ENCODE measurements at places on chromosomes 3 and 15. TPM values are rescaled to one million over a fixed set of nuclear protein-coding genes. Genes with fewer than 3 reads are reported as not detected.

Gene SLC7A14
- total RNA-seq, result 6.2 TPM

Gene STARD5
- total RNA-seq, result 3.1 TPM

DNA sequence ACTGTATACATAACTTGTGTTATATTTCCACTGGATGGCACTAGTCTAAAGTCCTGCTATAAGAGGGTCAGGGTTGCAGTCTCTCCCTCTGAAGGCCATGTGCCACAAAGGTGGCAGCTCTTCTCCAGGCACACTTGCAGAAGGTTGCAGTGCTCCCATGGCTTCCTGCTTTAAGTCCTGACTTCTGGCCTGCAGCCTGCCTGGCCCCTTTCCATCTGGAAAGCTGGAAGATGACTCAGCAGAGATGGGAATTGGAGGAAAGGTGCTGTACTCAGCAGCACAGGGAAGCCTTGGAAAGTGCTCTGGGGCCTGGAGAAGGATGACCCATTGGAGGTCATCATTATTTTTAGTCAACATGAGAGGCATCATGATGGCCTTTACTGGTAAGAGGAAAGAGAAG is 40.9 kb upstream of the MRPL3 start:
- DNase-seq, result no peak

GRCh38 chr3:102194760-102195159 is 240.1 kb upstream of the ZPLD1 start:
- DNase-seq, result no peak

GRCh38 chr3:102741105-102741504 is 306.3 kb downstream of the ZPLD1 start:
- no peak for DNase-seq

Gene ZNF502
- total RNA-seq, result 0.32 TPM

Gene NR1I2
- total RNA-seq, result not detected

DNA sequence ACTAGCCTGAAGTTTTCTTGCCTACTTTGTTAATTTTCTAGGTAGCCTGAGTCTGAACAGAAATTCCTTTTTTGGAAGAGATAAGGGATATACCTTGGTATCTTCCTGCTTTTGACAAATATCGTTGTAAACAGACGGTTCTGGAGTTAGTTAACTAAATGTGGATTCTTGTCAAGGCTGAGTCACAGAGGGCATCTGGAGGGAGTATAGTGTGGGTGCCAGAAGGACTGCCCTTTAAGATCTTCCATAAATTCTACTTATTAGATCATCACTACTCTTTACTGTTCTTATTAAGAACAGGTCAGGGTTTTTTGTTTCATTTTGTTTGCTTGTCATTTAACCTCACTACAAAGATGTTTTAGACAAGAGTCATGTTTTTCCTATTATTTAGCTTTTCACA is 125.3 kb upstream of the SKOR1 start:
- DNase-seq, result no peak

DNA sequence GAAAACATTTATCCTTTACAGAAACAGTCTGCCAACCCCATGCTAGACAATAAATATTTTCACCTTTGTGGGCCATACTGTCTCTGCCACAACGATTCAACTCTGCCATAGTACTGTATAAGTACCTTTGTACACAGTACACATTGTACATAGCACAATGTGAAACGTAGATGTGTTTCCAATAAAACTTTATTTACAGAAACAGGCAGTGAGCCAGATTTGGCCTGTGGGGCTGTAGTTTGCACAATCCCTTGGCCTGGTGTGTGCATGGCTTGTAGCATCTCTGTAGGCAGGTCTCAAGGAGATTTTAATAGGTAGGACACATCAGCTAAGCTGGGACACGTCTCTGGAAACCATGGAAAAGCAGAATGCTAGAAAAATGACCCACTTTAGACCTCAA is 74.3 kb downstream of the TFG start:
- DNase-seq, result no peak

Gene IL16
- 0.27 TPM for total RNA-seq

GRCh38 chr15:46293550-46293949 is 658.7 kb downstream of the SQOR start:
- no peak for DNase-seq

Gene CCR2
- total RNA-seq, result not detected

DNA sequence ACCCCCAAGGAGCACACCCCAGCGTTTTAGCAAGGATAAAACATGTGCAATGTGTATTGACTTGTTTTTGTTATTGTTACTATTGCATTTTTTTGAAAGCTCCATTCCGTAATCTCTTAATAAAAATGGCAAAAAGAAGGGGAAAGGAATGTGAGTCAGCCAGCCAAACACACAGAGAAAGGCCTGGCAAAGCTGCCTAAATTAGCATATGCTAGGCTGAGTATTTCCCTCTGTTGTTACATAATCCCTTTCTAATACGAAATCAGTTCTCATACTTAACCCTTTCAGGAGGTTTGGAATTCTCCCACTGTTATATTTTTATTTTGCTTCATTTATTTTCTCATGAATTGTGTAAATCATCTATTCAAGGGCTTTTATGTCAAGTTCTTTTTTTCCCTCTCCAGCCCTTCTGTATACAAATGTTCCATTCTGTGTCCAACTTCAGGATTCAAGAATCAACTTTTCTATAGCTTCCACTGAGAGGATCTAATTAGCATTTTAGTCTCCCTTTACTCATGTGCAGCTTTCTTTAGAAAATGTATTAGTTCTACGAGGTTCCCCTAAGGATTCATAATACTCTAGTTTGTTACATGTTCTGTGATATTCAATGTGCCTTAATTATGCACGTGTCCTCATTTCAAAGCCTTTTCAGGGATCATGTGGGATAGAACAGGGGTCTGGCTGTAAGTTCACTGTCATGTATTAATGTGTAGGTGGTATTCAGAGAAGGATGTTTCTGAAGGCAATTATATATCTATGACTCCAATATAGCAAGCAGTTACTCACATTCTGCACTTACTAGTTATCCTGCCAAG is 9.2 kb downstream of the CADM2 start:
- DNase-seq, result no peak

GRCh38 chr15:83209333-83209732 is 1.7 kb upstream of the HDGFL3 start:
- DNase-seq, result no peak

Gene GOLGA8T
- not detected for total RNA-seq

GRCh38 chr3:14616606-14617507 is 34.7 kb upstream of the CCDC174 start:
- DNase-seq, result no peak

- DNase-seq, result no peak
Measured at GRCh38 chr3:58346368-58346767, 13.7 kb downstream of the PXK start.

Gene DZIP1L
- 3.3 TPM for total RNA-seq

- no peak for DNase-seq
Measured at GRCh38 chr3:68006646-68007045, 352.2 kb upstream of the SUCLG2 start.

DNA sequence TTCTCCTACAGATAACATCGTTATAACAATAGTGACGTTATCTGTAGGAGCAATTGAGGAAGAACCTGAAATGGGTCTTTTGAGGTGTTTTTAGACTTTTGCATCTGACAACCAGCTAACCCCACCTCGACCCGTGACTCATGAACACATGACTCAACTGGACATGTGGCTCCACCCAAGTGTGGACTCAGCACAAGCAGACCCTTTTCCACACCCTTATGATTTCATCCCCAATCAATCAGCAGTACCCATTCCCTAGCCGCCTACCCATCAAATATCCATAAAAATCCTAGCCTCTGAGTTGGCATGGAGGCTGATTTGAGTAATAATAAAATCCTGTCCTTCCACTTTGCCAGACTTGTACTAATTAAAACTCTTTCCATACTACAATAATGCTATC is 255.4 kb downstream of the ARPP21 start:
- no peak for DNase-seq

- DNase-seq, result no peak
Measured at GRCh38 chr3:143831994-143832393, 16.3 kb downstream of the SLC9A9 start.

GRCh38 chr3:100759950-100760349 is 50.7 kb downstream of the TFG start:
- no peak for DNase-seq

Gene LRRIQ4
- total RNA-seq, result 0.29 TPM

DNA sequence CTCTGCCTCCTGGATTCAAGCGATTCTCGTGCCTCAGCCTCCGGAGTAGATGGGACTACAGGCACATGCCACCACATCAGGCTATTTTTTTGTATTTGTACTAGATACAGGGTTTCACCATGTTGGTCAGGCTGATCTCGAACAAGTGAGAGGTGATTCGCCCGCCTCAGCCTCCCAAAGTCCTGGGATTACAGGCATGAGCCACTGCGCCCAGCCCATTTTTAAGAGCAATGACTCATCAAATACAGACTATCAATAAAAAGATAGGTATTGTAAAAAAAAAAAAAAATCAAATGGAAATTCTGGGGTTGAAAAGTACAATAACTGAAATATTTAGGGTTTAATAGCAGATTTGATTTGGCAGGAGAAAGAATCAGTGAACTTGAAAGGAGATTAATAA is 129.0 kb downstream of the TJP1 start:
- no peak for DNase-seq

Gene SEMA5B
- total RNA-seq, result 61.1 TPM

- no peak for DNase-seq
Measured at GRCh38 chr15:98536976-98537375, 111.4 kb upstream of the IGF1R start.

- DNase-seq, result no peak
Measured at GRCh38 chr3:136949146-136949545, 8.6 kb upstream of the IL20RB start.

DNA sequence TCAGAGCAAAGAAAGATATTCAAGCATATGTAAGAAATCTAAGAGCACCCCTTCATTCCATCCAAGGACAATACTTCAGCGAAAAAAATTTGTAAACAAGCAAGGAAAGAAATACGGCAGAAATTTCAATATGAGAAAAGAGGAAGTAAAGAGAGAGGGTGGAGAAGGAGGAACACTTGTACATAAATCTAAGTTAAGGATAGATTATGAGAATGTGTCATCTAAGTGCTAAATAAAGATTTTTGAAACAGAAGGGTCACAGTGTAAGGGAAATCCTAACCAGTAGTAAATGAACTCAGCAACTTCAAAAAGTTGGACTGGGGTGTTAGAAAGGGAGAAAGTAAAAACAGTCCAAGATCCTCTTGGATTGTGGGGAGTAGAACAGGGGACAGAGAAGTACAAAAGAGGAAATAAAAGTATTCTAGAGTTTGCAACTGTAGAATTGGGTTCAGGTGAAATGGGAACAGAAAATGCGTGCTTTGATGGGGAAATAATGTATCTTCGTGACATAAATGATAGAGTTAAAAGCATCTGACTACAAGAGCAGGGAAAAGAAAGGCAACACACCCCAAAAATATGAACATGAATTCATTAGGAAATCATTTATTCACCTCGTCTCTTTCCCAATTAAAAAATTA is 68.5 kb upstream of the ATP13A5 start:
- no peak for DNase-seq

- DNase-seq, result no peak
Measured at GRCh38 chr3:76972624-76973296, 67.1 kb upstream of the ROBO2 start.

GRCh38 chr3:118108769-118109168 is 925.9 kb downstream of the IGSF11 start:
- DNase-seq, result no peak

Gene NRROS
- total RNA-seq, result 0.42 TPM

- DNase-seq, result no peak
Measured at GRCh38 chr3:145842294-145842902, 318.6 kb downstream of the PLOD2 start.

- DNase-seq, result no peak
Measured at GRCh38 chr3:46214751-46215352, 6.7 kb upstream of the CCR1 start.

GRCh38 chr3:160210799-160211221 is 14.4 kb upstream of the C3orf80 start:
- no peak for DNase-seq

Gene NR2E3
- total RNA-seq, result 0.69 TPM

DNA sequence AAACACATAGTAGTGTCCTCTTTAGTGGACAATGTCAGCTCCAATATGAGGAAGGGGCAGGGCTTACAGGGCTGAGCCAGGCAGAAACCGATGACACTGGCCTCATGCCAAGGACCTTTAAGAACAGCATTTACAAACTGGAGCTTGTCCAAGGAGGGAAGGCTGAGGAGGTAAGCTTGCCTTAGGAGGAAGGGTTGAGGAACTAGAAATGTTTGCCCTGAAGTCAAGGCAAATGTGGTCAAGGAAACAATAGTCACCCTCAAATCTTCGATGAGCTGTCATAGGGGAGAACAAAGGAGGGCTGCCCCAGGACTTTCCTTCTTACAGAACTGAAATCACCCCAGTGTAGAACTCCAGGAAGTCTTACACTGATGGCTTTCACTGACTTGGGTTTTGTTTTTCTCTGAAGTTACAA is 136.4 kb downstream of the LIPC start:
- no peak for DNase-seq

DNA sequence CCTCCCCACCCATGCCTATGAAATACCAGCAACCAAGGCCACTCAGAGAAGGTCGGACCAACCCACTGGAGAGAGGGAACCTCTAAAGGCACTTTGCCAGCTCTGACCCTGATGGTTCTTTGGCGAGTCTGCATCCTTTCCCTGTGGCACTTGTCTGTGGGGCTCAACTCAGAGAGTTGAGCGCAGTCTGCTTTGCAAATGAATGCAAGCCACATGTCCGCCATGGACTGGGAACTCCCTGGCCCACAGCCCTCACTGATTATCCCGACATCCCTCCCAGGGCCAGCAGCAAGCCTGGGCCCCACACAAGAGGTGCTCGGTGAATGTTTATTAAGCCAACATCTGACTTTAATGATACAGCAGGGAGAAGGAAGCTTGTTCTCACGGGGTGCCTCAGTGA is 55.5 kb upstream of the HES1 start:
- no peak for DNase-seq

Gene LRRN1
- total RNA-seq, result 127 TPM

- no peak for DNase-seq
Measured at GRCh38 chr3:73175698-73176097, 114.2 kb downstream of the EBLN2 start.

Gene GLDN
- total RNA-seq, result 0.56 TPM

Gene SLC22A13
- 1.5 TPM for total RNA-seq

Gene CLDN16
- not detected for total RNA-seq

DNA sequence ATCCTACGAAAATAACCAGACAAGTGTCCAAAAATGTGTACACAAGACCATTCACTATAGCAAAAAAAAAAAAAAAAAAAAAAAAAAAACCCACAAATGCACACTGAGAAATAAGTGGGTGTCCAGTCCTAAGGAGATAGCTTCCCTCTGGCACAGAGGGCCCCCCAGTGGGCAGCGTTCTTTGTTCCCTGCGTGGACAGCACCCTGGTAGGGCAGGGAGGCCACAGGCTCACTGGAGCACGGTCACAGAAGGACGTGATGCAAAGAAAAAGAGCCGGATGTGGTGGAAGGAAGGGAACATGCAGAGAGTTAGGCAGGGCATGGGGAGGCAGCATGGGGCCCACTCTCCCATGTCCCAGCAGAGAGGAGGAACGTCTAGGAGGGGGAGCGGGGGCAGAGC is 210.7 kb upstream of the NSMCE3 start:
- DNase-seq, result no peak
